Activated T-cell treated with anti-CD3 and anti-CD28 coated beads, Interleukin-2, amount 50 U/mL, for 48 hours (primary cell): ENCODE measurements at places on chromosomes 4 and X.
A peak's percentile ranks its signal among the peaks of the same experiment; 100 is the strongest.

DNA sequence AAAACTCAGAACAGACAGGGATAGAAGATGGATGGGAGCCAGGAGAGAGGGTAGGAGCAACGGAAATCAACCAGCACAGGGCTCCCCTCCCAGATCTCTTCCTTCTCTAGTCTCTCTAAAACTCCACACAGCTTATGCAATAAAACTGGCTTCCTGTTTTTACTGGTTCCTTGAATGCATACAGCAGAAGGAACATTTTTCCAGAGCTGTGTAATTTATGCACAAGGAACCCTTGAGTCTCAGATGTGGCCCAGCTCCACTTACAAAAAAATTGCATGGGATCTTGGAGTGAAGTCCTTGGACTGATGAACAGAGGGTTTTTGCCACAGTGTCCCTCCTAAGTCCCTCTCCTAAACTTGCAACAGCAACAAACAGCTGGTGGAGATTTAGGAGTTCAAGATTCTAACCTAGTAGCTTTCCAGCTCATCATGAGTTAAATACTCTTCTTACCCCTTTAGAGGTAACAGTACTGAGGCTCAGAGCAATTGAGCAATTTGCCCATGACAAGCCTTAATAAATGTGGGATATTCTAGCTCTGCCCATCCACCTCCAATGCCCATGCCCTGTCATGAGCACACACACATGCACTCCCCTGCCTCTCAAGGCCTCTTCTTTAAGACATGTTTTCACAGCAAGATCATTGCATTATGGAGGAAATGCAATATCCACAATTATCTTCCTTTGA is 18.4 kb upstream of the CC2D2A start:
- DNase-seq = no peak

DNA sequence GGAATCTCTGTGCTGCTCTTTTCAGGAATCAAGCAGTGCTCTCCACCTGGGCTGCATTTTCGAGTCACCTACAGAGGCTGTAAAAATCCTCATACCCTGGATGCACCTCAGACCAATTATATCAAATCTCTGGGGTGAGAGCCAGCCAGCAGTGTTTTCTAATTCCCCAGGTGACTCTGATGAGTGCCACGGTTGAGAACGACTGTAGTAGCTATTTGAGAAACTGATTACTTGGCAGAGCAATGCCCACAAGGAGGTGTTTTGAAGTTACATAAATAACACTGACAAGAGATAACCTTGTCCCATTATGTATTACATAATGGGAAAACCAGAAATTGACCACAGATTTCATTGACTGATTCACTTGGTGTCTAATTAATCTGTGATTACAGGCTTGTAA is 46.8 kb downstream of the CLCN4 start:
- DNase-seq = no peak

DNA sequence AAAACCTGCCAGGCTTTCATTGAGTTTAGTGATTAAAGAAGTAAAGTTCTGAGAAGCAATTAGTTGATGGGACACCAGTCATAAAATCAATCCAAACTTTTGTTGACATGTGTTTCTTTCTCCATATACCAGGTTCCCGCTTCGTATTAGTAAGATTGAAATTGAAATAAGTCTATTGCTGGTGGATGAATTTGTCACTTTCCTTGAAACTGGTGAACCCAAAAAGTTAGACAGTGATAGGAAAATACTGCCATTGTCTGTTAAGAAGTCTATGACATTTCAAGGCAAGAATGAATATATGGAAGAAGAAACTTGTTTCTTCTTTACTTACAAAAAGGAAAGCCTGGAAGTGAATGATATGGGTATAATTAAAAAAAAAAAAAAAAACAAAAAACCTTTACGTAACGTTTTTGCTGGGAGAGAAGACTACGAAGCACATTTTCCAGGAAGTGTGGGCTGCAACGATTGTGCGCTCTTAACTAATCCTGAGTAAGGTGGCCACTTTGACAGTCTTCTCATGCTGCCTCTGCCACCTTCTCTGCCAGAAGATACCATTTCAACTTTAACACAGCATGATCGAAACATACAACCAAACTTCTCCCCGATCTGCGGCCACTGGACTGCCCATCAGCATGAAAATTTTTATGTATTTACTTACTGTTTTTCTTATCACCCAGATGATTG is at the start of gene CD40LG:
TSS of gene CD40LG (plus strand) at position 482 of the 684 bp plus-strand sequence. CDS start at position 573, 91 bp downstream.
- no peak for DNase-seq

- no peak for DNase-seq
Measured at GRCh38 chr4:116531870-116532269, 553.5 kb downstream of the TRAM1L1 start.

- peak; percentile 22 for DNase-seq
Measured at GRCh38 chr4:109432696-109433095, 919 bp upstream of the SEC24B start.

DNA sequence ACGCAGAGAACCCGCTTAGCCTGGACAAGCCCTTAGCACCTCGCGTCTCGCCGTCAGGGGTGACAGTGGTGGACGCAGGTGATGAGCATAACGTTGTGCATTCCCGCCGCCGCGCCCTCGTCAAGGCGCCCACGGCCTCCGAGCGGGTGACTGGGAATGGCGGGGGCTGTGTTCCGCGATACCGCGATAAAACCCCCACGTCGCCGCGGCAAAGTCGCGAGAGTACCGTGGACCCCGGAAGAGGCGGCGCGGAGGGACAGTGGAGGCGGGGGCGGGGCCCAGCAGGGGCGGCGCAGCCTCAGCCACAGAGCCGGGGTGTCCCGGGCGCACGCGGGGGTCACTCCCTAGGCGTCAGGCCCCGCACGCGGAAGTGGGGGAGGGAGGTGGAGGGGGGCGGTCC is 53.8 kb downstream of the ZFYVE28 start:
- DNase-seq = peak; percentile 69

- no peak for DNase-seq
Measured at GRCh38 chr4:87354168-87355102, 31.8 kb upstream of the HSD17B13 start.

DNA sequence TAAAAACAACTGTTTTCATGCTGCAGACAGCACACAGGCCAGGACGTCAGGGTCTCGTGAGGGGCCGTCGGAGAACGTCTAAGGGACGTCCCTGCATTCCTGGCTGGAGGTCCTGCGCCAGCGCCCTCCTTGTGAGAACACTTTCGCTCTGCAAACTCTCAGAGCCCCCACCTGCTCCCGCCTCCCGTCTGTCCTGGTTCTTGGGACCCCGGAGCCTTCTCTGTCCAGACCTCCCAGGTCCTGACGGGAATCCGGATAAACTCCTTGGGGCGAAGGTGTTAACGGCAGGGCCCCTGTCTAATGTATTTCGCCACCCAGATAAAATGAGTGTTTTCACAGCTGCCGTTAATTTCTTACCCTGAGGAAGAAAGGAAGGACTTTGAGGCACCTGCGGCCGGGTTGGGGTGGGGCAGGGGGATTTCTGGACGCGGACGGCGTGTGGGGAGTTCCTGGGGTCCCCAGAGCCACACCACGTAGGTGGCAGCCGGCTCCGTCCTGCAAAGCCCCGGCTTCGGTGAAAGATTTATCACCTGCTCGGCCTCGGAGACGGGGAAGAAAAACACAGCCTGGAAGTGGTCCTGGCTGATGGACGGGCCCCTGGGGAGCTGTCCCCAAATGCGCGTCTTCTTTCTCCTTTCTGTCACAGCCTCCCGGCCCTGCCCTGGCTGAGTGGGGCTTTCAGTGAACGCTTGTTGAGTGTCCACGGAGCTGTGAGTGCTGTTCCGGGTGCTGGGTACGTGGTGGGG is 35.1 kb upstream of the PPP2R3B start:
- DNase-seq = no peak

- DNase-seq = no peak
Measured at GRCh38 chrX:20743046-20743445, 476.3 kb upstream of the RPS6KA3 start.

GRCh38 chr4:101065346-101065745 is 282.0 kb downstream of the PPP3CA start:
- no peak for DNase-seq
